Glomerular endothelial cell (primary cell): ENCODE measurements at places on chromosomes 13 and 19. TPM values are rescaled to one million over a fixed set of nuclear protein-coding genes. Genes with fewer than 3 reads are reported as not detected.

The MUC16 gene
- not detected in 2 replicates for total RNA-seq

The POLR2I gene
- total RNA-seq, result 38.7 and 51.9 TPM in 2 replicates

The ZNF845 gene
- 5.1 and 5.3 TPM in 2 replicates for total RNA-seq

The TMTC4 gene
- 26.7 and 27.7 TPM in 2 replicates for total RNA-seq

The NDFIP2 gene
- total RNA-seq, result 16.3 and 24.0 TPM in 2 replicates

The ZNF546 gene
- total RNA-seq, result 0.99 and 2.7 TPM in 2 replicates
